Renal cortical epithelial cell (primary cell): ENCODE measurements at places on chromosomes 13 and 19.

GRCh38 chr13:97659602-97660001 is 225.6 kb downstream of the RAP2A start:
- no peak for DNase-seq

GRCh38 chr13:33633701-33634545 is 184.0 kb upstream of the RFC3 start:
- DNase-seq, result no peak

- DNase-seq, result peak; percentile 13
Observed at GRCh38 chr19:49635530-49636232, 4.3 kb downstream of the RRAS start.

DNA sequence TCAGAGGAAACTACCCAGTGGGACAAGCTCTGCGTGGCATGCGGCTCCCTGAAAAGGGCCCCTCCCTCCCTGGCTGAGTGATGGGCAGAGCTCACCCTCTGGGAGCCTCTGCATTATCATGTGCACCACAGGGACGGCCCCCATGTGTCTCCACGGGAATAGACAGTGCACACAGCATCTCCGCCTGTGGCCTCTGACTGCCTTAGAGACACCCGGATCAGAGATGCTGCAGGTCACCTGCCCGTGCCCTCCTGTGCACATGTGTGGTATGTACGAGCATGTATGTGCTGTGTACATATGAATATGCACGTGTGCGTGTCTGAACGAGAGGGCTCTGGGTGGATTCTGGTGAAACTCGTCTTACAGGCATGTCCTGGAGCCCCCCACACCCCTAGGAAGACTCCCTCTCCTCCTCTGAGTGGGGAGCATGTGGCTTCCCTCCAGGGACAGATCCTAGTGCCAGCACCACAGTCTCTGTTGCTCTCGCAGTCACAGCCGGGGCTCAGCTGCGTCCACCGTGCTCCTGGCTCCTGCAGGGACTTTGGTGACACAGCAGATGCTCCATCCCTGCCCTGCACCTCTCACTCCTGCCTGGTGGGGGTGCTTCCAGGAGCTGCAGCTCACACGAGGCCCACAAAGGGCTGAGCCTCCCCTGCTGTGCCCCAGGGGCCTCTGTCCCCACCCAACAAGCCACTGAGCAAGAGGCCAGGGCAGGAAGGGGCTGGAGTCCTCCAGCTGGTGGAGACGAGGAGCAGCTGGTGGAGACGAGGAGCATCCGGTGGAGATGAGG is 19.6 kb downstream of the C13orf46 start:
- DNase-seq, result no peak

DNA sequence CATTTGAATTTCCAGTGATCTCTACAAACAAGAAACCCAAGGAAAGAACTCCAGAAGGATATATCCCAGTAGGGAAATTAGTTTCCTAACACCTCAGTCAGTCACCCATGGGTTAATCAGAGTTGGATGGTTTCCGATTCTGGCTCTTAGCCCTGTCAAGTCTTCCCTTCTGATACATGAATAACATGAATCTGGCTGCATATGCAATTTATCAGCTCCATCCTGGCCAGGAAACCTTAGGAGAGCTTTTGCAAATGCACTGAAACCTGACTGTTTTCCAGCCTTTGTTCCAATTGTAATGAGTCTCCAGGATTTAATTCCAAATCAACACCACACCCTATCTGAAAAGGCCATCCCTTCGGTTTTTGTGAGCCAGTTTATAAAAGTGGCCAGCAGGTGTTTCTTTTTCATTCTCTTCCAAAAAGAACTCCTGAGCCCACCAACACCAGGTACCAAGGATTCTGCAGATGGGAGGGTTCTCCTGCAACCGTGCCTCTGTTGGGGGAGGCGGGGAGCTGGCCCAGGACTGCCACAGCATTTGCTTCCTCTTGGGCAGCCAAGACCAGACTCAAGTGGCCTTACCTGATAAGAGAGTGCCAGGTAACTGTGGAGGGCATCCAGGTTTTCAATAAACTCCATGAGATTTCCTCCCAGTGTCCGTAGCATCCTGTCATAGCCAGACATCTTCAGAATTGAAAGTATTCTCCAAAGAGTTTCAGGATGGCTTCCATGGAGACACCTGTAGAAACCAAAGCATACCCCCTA is 77.5 kb downstream of the C13orf42 start:
- no peak for DNase-seq

GRCh38 chr13:39930544-39931444 is 275.3 kb downstream of the COG6 start:
- no peak for DNase-seq

GRCh38 chr19:7637374-7638256 is 705 bp downstream of the STXBP2 start:
- no peak for DNase-seq

- no peak for DNase-seq
Observed at GRCh38 chr13:20513466-20513995, 12.1 kb downstream of the CRYL1 start.
